ENCODE measurements at places on chromosomes 2 and 18. TPM values are rescaled to one million over a fixed set of nuclear protein-coding genes. Genes with fewer than 3 reads are reported as not detected.
A peak's percentile ranks its signal among the peaks of the same experiment; 100 is the strongest.

SLC9A4 gene
- 0.80 TPM for total RNA-seq

CMPK2 gene
- total RNA-seq = 7.0 TPM

CDK15 gene
- total RNA-seq = 4.0 TPM

AKAIN1 gene
- not detected for total RNA-seq

FARSB gene
- total RNA-seq = 12.9 TPM

ICA1L gene
- 8.2 TPM for total RNA-seq

MYCN gene
- 16.7 TPM for total RNA-seq

HRH4 gene
- not detected for total RNA-seq

C2orf78 gene
- total RNA-seq = not detected

USP34 gene
- 125 TPM for total RNA-seq

- DNase-seq = no peak
- H3K4me1 ChIP-seq = no peaks in the 10 kb centered on the region
- no peak overlapping the region for H3K4me3 ChIP-seq
- no peaks in the 10 kb centered on the region for H3K36me3 ChIP-seq
- no peak overlapping the region for H3K27ac ChIP-seq
Observed at GRCh38 chr2:166518634-166519390, 24.8 kb upstream of the SCN7A start.

DNA sequence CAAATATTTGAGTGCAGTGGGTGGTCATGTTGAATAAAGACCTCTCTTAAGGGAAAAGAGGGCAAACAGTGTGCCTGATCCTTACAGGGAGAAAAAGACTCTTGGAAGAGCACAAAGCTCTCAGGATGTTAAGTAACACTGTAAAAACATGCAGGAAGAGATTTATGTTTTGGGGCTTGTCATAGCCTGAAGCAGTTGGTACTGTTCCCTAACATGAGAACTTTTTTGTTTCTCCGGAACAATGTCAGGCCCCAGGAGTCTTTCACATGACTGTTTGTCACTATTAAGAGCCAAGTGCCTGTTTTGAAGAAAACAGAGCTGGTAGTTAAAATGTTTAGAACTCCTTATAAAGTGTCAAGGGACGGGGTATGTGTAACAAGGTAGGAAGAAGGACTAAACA is 83.7 kb upstream of the B3GNT2 start:
- H3K4me1 ChIP-seq = peaks cover 33% of the 10 kb centered on the region
- no peak overlapping the region for H3K4me3 ChIP-seq
- DNase-seq = peak; percentile 19
- no peaks in the 10 kb centered on the region for H3K36me3 ChIP-seq

- no peaks in the 10 kb centered on the region for H3K36me3 ChIP-seq
- H3K4me1 ChIP-seq = no peaks in the 10 kb centered on the region
- no peak for DNase-seq
- no peak overlapping the region for H3K27ac ChIP-seq
- no peak overlapping the region for H3K4me3 ChIP-seq
Observed at GRCh38 chr2:206428783-206429182, 14.5 kb upstream of the ADAM23 start.

- peak overlapping the region; percentile 7 for H3K27ac ChIP-seq
- no peaks in the 10 kb centered on the region for H3K27me3 ChIP-seq
- no peak overlapping the region for H3K4me3 ChIP-seq
- H3K36me3 ChIP-seq = no peaks in the 10 kb centered on the region
- no peak for DNase-seq
Observed at GRCh38 chr2:236874866-236875481, 210.7 kb upstream of the COPS8 start.

DNA sequence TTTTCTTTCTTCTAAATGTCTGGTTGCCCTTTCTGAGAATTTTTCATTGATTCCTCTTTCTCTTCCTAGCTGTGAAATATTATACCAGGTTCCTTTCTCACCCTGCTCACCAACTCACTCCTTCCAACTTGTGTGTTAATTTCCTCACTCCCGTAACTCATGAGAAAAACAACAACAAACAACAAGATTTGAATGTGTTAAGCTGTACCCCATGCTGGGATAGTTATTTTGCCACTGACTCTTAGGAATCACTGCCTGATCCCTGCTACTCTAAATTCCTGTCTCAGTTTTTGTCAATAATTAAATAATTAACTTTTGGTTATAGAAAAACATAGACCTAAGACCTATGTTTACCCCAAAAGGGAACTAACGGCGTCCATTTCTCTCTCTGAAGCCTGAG is 242.7 kb downstream of the DPP10 start:
- no peaks in the 10 kb centered on the region for H3K4me1 ChIP-seq
- H3K27ac ChIP-seq = no peak overlapping the region
- H3K36me3 ChIP-seq = no peaks in the 10 kb centered on the region

- peaks cover 7% of the 10 kb centered on the region for H3K4me1 ChIP-seq
- H3K27me3 ChIP-seq = no peaks in the 10 kb centered on the region
- H3K36me3 ChIP-seq = no peaks in the 10 kb centered on the region
- no peak for DNase-seq
Observed at GRCh38 chr2:100006516-100006915, 135.9 kb downstream of the AFF3 start.

DNA sequence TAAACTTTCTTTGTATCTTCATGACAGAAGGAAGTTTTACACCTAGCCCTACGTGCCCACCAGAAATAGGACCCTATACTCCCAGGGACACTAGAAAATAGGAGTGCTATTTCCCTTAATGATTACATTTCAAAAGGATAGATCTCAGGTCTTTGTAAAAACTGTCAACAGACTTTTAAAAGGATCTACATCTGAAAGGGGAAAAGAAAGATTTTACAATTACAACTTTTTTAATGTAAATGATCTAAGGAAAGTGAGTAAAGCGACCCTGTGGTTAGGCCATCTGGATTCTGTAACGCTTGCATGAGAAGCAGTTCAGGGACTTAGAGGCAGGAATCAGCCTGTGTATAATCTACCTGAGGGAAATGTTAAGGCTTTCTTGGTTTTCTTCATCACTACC is 431.8 kb upstream of the MC4R start:
- no peaks in the 10 kb centered on the region for H3K36me3 ChIP-seq
- H3K4me3 ChIP-seq = no peak overlapping the region
- H3K27me3 ChIP-seq = no peaks in the 10 kb centered on the region

DNA sequence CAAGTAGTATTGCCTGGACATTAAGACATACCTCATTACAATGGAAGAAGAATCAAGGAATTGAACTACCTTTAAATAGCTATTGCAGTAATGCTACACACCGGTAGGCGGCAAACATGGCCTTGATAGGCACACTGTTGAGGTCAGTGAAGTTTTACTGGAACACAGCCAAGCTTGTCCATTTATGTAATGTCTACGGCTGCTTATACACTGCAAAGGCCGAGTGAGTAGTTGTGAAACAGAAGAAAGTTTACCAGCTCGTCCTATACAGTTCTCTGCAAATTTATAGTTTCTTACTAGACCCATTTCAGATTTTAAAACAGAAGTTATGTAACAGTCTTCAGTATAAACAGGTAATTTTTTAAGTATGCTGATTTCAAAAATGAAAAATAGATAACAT is 38.8 kb downstream of the PPP4R1 start:
- peaks cover 8% of the 10 kb centered on the region for H3K4me1 ChIP-seq
- peak; percentile 96 for DNase-seq
- no peak overlapping the region for H3K4me3 ChIP-seq
- no peaks in the 10 kb centered on the region for H3K27me3 ChIP-seq
- no peaks in the 10 kb centered on the region for H3K36me3 ChIP-seq
- peak overlapping the region; percentile 3 for H3K27ac ChIP-seq

DNA sequence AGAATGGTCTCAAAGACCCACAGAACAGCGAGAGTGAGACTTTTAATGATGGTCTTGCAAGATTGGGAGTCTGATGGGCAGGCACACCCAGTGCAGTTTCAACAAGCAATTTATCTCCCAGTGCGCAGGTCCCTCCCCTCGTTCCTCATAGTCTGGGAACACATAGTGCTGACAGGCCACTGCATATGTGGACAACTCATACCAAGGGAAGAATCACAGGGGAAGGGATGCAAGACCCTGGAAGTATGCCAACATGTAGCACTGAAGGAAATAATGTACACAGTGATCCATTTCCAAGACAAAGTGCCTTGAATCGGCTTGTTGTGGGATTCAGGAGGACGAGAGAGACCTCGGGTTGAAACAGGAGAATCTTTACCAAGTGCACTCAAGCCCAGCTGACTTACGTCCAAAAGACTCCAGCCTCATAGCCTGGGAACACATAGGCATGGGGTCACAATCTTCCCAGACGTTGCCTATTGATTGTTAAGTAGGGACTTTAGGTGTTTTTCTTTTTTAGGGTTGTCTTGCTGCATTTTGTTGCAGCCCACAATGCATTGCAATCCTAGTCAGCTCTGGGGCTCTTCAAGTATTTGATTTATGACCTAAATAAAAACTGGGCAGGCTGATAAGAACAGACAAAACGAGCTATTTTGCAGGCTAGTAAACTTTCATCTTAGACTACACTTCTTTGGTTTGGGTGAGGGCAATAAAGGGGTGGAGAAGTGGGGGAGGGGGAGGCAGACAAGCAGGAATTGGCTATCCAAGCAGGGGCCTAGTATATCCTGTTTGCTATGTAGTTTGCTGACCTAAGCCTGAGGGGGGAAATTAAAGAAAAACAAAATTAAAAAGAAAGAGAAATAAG is 24.7 kb upstream of the SERPINB5 start:
- no peaks in the 10 kb centered on the region for H3K36me3 ChIP-seq
- H3K4me3 ChIP-seq = no peak overlapping the region

- peaks cover 54% of the 10 kb centered on the region for H3K4me1 ChIP-seq
- no peaks in the 10 kb centered on the region for H3K27me3 ChIP-seq
- H3K27ac ChIP-seq = peak overlapping the region; percentile 75
Observed at GRCh38 chr2:217942731-217943335, 60.0 kb downstream of the TNS1 start.

DNA sequence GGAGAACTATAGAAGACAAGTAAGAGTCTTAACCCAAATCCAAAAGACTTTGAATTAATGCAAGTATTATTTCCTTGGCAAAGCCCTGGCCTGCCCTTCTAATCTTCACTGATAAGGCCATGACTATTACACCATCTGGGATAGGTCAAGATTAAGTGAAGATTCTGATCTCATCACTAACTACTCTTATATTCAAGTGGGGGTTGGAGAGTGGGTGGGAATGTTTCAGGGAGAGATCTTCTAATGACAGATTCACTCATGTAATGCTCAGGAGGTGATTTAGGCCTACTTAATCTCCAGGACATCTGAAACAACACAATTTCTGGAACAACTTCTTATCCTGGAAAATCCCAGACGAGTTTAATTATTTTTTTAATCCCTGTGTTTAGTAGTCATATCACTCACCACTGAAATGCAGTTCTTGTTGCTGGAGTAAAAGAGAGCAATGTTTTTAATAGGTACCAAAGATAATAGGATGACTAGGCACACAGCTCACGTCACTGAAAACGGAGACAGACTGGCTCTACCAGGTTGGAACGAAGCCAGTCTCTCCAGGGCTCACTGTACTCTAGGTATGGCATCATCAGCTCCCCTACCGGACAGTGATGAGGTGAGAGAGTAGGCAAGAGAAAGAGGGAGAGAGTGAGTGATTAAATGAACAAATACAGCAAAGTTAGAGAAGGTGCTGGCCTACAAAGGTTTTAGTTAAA is 133.1 kb downstream of the NCKAP5 start:
- no peak overlapping the region for H3K27ac ChIP-seq
- DNase-seq = peak; percentile 64
- no peaks in the 10 kb centered on the region for H3K27me3 ChIP-seq

GRCh38 chr2:15975676-15976075 is 35.3 kb downstream of the MYCN start:
- no peak overlapping the region for H3K4me3 ChIP-seq
- H3K36me3 ChIP-seq = no peaks in the 10 kb centered on the region
- no peaks in the 10 kb centered on the region for H3K4me1 ChIP-seq
- no peak overlapping the region for H3K27ac ChIP-seq
- no peak for DNase-seq
- no peaks in the 10 kb centered on the region for H3K27me3 ChIP-seq

DNA sequence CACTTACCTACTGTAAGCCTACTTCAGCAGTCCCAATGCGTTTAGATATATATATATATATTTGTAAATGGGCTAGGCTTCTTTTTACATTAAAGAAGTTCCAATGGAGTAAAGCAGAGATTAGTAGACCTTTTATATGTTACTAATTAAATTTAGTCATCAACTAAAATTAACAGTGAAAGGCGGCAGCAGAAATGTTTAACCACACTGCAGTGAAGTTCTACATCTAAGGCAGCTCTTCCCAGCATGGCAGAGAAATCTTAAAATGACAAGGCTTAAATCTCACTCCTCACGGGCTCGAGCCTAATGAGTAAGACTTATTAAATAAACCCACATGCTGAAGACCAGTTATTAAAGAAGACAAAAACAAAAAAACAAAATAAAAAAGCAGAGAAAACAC is 19.1 kb upstream of the KANSL1L start:
- no peaks in the 10 kb centered on the region for H3K36me3 ChIP-seq
- no peaks in the 10 kb centered on the region for H3K27me3 ChIP-seq
- H3K27ac ChIP-seq = peak overlapping the region; percentile 13

DNA sequence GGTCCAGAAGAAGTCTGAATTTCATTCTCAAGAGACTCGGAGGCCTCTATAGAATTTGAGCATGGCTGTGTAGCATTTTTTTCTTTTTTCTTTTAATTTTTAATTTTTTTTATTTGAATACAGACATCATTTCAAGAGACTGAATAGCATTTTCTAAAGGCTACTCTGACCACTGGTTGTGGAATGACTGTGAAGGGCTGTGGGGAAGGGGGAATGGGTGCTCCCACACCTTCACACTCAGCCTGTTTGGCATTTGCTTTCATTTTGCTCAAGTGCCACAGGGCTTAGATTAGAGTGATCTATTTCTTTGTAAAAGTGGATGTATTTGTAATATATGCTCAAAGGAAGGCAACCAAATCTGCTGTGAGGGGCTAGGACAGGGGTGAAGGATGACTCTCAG is 142.0 kb upstream of the SPOPL start:
- DNase-seq = no peak
- H3K27ac ChIP-seq = no peak overlapping the region
- H3K4me3 ChIP-seq = no peak overlapping the region
- no peaks in the 10 kb centered on the region for H3K27me3 ChIP-seq
- peaks cover 3% of the 10 kb centered on the region for H3K4me1 ChIP-seq

- H3K27ac ChIP-seq = peak overlapping the region; percentile 75
- H3K27me3 ChIP-seq = no peaks in the 10 kb centered on the region
- H3K4me3 ChIP-seq = no peak overlapping the region
- H3K4me1 ChIP-seq = peaks cover 23% of the 10 kb centered on the region
Observed at GRCh38 chr2:27703638-27704341, 40.1 kb downstream of the SLC4A1AP start.

- no peak overlapping the region for H3K4me3 ChIP-seq
- H3K27ac ChIP-seq = no peak overlapping the region
- no peaks in the 10 kb centered on the region for H3K36me3 ChIP-seq
- no peak for DNase-seq
- H3K27me3 ChIP-seq = no peaks in the 10 kb centered on the region
Observed at GRCh38 chr18:46278481-46279465, 174.6 kb downstream of the HAUS1 start.

GRCh38 chr2:205637779-205638503 is 44.4 kb upstream of the NRP2 start:
- H3K4me3 ChIP-seq = no peak overlapping the region
- H3K36me3 ChIP-seq = no peaks in the 10 kb centered on the region
- no peak overlapping the region for H3K27ac ChIP-seq

- H3K4me1 ChIP-seq = peaks cover 15% of the 10 kb centered on the region
- no peaks in the 10 kb centered on the region for H3K27me3 ChIP-seq
- peak overlapping the region; percentile 20 for H3K27ac ChIP-seq
- H3K36me3 ChIP-seq = no peaks in the 10 kb centered on the region
- H3K4me3 ChIP-seq = no peak overlapping the region
- DNase-seq = no peak
Observed at GRCh38 chr2:201432621-201433393, 18.5 kb downstream of the TRAK2 start.

All from hepatocyte (in vitro differentiated cells).